ENCODE measurements at places on chromosomes 2 and 18.
A peak's percentile ranks its signal among the peaks of the same experiment; 100 is the strongest.

DNA sequence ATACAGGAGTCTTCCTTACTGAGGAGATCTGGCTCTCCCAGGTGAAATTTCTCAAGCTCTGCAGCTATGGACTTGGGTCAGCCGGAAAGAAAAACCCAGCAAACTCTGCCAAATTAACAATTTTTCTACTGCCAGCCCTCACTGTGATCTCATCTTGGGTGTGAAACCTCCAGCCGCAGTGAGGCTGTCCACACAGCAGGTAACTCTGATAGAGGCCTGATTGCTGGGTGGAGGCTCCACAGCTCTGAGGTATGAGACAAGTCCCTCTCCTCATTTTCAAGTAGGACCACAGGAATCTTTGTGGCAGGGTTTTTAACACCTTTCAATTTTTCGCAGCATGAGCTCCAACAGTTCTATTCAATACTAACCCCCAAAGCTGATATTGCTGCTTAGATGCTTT lies 430.6 kb upstream of the RAB6C start:
- DNase-seq = no peak

DNA sequence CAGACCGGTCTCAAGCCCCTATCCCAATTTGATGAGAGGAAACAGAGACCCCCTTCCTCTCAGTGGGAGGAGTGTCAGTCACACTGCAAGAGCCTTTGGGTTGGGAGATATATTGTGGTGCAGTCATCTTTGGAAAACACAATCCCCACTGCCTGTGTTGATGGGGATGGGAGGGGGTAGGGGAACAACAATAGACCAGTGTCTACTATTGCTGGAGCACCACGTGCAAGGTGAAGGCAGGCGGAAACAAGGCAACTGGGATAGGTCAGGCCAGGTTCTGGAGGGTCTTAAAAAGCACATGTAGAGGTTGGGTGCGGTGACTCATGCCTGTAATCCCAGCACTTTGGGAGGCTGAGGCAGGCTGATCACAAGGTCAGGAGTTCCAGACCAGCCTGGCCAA lies 127.9 kb downstream of the ZFP36L2 start:
- no peak for DNase-seq

- peak; percentile 93 for DNase-seq
Observed at GRCh38 chr2:236769981-236770671, 200.5 kb downstream of the ACKR3 start.

GRCh38 chr18:11689669-11690565 lies 853 bp downstream of the GNAL start:
- DNase-seq = peak; percentile 54

- peak; percentile 42 for DNase-seq
Observed at GRCh38 chr18:77131652-77132368, 773 bp downstream of the MBP start.

DNA sequence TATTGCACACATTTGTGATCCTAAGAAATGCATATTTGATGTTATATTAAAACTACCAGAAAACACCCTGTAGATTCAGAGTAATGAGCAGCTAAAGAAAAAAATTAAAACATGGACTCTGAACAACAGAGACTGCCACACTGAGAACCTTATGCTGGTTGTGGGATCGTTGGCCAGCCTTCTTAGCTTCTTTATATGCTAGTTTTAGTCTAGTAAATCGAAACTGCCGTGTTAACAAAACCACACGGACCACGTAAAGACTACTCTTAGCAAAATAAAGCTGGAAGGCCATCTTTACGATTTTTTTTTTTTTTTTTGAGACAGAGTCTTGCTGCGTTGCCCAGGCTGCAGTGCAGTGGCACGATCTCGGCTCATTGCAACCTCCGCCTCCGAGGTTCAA lies 22.8 kb downstream of the PER2 start:
- no peak for DNase-seq

DNA sequence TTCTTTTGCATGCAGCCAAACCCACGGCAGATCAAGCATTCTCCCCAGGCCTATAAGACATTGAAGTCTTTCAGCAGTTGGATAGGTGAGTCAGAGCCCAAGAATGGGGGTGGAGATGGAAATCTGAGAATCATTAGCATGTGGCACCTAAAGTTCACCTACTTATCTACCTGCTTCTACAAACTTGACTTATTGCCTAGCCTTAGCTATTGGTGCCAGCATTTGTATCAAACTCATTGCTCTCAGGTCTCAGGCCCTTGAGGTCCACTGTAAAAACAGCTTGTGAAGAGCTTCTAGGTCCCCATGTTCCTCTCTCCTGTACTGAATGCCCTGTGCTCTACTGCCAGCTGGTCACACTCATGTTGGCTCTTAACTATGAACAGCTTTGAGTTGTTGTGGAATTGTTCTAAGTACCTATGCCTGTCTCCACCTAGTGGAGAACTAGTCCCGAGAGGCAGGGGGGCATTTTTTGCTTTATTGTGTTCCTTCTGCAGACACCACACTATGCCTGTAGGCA lies 278.4 kb upstream of the SPRED2 start:
- no peak for DNase-seq

DNA sequence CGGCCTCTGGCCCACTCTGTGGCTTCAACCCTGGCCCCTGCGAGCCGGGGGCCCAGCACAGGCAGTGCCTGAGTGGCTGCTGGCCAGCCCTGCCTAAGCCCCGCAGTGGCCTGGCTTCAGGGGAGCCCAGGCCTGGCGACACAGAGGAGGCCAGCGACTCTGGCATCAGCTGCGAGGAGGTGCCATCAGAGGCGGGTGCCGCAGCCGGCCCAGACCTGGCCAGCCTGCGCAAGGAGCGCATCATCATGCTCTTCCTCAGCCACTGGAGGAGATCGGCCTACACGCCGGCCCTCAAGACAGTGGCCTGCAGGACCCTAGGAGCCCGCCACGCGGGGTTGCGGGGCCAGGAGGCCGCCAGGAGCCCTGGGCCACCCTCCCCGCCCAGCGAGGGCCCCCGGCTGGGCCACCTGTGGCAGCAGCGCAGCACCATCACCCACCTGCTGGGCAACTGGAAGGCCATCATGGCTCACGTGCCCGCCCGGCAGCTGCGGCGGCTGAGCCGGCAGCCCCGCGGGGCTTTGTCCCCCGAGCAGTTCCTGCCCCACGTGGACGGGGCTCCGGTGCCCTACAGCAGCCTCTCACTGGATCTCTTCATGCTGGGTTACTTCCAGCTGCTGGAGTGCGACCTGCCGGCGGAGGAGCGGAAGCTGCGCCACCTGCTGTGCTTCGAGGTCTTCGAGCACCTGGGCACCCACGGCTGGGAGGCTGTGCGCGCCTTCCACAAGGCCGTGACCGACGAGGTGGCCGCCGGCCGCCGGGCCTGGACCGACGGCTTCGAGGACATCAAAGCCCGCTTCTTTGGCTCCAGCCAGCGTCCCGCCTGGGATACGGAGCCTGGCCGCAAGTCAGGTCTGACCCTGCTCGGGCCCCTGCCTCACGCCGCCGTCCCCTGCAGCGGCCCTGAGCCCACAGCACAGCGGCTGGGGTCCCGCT lies 7.5 kb upstream of the KLHL30 start:
- no peak for DNase-seq

- no peak for DNase-seq
Observed at GRCh38 chr18:23772327-23773024, 83.2 kb downstream of the LAMA3 start.

GRCh38 chr2:114252713-114253112 lies 189.7 kb upstream of the DPP10 start:
- DNase-seq = no peak

DNA sequence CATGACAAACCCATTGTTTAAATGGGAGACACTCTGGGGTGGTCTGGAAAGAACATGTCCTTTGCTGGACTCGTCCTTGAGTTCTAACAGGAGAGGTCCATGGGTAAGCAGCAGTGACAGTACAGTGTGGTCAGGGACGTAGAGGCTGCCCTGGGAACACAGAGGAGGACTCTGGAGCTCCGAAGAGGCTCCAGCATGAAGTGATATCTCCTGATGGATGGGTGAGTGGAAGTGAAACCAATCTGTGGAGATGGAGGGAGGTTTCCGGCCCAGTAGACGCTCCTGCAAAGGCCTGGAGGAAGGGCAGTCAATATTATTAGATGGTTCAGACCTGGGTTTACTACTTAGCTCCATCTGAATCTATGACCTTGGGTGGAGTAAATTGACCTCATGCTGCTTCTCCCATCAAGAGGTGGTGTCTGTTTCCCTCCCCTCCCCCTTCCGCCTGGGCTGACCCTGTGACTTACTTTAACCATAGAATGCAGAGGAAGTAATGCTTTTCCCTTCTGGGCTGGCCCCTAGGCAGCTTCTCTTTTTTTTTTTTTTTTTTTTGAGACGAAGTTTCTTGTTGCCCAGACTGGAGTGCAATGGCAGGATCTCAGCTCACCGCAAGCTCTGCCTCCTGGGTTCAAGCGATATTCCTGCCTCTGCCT lies 2.3 kb upstream of the TFCP2L1 start:
- no peak for DNase-seq

DNA sequence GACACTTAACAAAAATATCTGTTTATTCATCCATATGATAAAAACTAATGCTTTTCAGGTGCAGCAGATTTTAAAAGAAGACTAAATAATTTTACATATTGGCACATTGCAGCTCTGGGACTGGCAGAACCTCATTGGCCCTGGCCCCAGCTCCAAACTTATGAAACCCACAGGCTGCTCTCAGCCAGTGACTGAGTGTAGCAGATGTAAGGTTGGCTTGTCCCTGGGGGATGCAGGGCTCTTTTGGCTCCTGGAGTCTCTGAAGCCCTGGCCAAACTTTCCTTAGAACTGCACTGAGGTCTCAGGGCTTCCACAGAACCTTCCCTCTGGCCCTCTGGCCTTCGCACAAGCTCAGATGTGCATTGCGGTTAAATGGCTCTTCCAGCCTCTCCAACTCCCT lies 725.0 kb upstream of the SOX11 start:
- DNase-seq = no peak

GRCh38 chr2:86358957-86359356 lies 21.5 kb upstream of the REEP1 start:
- no peak for DNase-seq

DNA sequence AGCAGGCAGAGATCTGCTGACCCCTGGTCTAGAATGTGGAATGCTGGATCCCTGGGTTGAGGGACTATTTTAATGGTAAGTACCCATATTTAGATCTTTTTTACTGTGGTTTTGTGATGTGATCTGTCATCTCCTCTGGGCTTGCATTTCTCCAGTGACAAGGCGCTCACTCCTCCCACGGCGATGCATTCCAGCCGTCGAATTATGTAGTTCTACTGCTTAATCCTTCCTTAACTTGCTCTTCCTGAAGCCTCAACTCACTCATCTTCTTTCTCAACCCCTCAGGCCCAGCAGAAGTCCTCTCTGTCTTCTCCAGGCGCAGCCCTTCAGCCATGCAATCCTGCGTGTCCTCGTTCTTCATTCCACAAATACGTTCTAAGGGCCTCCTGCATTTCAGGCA lies 51.2 kb downstream of the HPCAL1 start:
- no peak for DNase-seq

Data from AG20443 (cell line).